ENCODE measurements at places on chromosomes 12 and 14.

- DNase-seq: no peak
These were observed 803.2 kb downstream of the SLC16A7 start for GRCh38 chr12:60399064-60399463.

DNA sequence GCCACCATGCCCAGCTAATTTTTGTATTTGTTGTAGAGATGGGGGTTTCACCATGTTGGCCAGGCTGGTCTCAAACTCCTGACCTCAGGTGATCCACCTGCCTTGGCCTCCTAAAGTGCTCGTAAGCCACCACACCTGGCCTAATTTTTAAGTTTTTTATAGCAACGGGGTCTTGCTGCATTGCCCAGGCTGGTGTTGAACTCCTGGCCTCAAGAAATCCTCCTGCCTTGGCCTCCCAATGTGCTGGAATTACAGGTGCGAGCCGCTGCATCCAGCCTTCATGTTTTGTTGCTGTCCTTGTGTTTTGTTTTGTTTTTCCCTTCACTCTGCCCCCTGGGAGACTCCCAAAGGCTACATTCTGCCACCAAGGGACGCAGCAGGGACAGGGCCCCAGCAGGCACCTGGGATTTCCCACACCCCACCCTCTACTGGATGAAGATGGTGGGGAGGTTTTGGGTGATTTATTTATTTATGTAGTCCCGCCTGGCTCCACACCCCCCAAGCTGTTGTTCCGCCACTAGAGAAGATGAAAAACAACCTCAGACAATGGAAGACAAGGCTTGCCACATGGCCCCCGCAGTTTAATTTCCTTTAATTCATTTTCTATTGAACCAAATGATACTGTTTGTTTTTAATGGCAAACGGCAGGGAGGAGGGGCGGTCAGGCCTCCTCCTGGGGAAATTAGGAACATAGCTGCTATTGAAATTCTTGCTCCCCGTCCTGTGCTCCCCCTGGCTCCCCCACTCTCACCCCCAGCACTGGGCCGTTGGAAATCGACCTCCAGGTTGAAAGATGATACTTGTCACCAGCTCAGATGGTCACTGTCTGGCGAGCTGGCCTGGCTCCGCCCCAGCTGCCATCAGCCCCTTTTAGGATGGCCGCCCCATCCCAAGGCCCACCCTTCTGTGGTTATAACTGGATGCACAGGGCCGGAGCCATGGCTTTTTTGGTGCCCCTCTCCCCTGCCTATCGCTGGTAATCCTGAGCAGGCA lies 70.3 kb downstream of the RNFT2 start:
- DNase-seq: no peak

DNA sequence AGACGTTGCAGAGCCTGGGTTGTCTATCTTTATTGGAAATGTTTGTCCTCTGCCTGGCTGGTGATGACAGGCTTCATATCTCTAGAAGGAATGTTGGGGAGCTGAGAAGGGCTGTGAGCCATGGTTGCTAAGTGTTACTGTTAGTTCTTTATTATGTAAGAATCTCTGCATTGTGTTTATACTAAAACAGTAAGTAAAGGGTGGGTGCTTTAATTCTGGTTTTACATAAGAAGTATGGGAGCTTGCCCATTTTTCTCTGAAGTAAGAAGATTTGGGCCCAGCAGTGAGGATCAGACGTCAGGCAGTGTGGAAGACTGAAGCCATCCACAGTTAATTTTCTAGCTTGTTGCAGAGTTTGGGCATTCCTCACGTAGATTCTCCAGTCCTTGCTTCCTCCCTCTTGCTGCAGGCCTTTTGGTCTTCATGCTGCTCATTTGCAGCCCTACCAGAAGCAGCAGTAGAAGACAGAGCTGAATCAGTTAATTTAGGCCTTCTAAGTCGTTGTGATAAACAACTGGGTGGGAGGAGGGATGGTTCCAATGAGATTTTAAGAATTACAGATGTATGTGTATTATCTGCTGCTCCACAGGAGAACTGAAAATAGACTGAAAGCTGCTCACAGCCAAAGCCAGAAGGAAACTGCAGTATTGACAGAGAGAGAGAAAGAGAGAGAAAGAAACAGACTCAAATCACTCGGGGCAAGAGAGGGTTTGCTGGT lies 21.4 kb downstream of the WNT5B start:
- no peak for DNase-seq

- DNase-seq: no peak
These were observed 458.8 kb upstream of the NOVA1 start for GRCh38 chr14:27056586-27056985.

- no peak for DNase-seq
These were observed 132.3 kb upstream of the CRY1 start for GRCh38 chr12:107225635-107226034.

Data from ecto neural progenitor cell (in vitro differentiated cells).